ENCODE measurements at places on chromosomes 3 and 15.

GRCh38 chr3:31624083-31624709 is 91.5 kb downstream of the STT3B start:
- DNase-seq = no peak

DNA sequence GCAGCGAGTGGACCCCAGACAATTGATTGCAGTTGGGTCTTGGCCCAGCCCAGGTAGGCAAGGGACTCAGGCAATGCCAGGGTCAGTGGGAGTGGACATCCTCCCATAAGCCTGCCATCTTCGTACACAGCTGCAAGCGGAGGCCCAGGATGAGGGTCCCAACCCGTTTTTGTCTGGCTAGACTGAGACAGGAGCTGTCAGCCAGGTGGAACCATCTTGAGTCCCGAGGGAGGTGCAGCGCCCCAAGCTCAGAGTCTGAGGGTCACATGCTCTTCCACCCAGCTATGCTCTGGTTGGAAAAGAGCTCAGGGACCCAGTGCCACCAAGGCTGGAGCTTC is 22.6 kb upstream of the IP6K2 start:
- no peak for DNase-seq

- no peak for DNase-seq
Measured at GRCh38 chr3:105836533-105836932, 32.3 kb downstream of the CBLB start.

GRCh38 chr3:123439806-123440580 is 8.9 kb downstream of the ADCY5 start:
- no peak for DNase-seq

GRCh38 chr15:68556139-68556990 is 22.4 kb upstream of the CORO2B start:
- DNase-seq = no peak

GRCh38 chr3:30012941-30013543 is 593.4 kb upstream of the TGFBR2 start:
- DNase-seq = peak; percentile 68

GRCh38 chr3:25581823-25582222 is 82.9 kb downstream of the TOP2B start:
- no peak for DNase-seq

- DNase-seq = peak; percentile 45
Measured at GRCh38 chr15:31128919-31129768, 27.6 kb upstream of the TRPM1 start.

GRCh38 chr3:38205472-38205805 is 40.1 kb downstream of the OXSR1 start:
- no peak for DNase-seq

DNA sequence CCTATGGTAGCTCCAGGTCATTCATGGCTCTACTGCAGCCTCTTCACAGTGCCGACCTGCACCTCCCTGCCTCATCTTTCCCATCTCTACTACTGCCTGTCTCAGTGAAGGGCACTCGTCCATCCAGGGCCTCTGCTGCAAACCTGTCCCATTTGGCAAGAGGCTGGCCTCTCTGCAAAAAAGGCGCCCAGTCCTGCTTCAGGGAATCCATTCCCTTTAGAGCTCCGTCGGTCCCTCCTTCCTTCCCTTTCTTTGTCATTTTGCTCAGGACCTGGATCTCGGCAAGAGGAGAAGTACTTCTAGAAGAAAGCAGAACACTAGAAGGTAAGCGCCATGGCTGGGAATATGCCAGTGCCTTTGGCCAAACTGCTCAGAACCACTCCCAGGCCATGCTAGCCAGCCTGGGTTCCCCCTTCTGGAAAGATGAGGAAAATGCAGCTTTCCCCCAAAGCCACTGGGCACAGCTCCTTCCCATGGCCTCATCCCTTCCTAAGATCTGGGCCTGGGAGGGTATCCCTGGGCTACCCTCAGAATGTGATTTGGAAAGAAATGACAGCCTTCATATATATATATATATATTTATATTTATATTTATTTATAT is 6.4 kb upstream of the ISL2 start:
- no peak for DNase-seq
